ENCODE measurements at places on chromosomes 3 and 15.

GRCh38 chr3:65277798-65278197, 590.0 kb upstream of the ADAMTS9 start:
- H3K27me3 ChIP-seq: no peaks in the 10 kb centered on the region
- DNase-seq: no peak
- H3K36me3 ChIP-seq: no peaks in the 10 kb centered on the region
- H3K27ac ChIP-seq: no peak overlapping the region
- no peaks in the 10 kb centered on the region for H3K4me1 ChIP-seq
- no peak overlapping the region for H3K4me3 ChIP-seq

DNA sequence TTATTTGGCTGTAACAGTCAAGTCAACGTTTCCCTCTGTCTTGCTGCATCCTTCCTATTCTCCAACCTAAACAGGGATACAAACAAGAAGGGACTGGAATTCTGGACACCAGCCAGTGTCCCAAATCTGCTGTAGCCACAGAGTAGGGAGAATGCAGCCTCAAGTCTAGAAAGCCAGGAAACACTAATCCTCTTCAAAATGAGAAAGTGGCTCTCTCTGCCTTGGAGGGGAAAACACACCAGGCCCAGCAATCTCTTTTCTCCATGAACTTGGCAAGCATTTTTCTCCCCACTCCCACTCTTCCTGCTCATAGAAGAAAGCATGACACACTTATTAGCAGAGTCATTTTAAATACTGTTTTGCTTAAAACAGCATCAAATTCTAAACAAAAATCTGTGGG, 781.7 kb downstream of the SQOR start:
- no peak overlapping the region for H3K4me3 ChIP-seq
- H3K4me1 ChIP-seq: no peaks in the 10 kb centered on the region
- no peak for DNase-seq
- no peaks in the 10 kb centered on the region for H3K27me3 ChIP-seq
- no peaks in the 10 kb centered on the region for H3K36me3 ChIP-seq
- H3K27ac ChIP-seq: no peak overlapping the region

DNA sequence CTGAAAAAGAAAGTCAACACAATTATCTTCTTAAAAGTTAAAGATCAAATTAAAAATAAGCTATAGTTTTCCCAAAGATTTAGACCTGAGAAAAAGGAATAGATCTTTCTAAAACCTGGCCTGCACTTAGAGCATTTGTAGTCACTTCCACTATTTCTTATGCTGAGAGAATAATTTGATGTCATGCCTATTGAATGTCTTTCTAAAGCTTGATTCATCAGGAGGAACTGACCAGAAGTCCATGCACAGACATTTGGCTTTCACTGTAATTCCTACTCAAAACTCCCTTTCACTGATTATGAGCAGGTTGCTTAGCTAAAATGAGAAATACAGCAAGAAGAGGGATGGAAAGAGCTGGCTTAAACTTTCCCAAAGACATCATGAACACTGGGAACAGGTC, 4.3 kb downstream of the GREM1 start:
- H3K4me3 ChIP-seq: no peak overlapping the region
- H3K27ac ChIP-seq: no peak overlapping the region
- no peak for DNase-seq
- peaks cover 17% of the 10 kb centered on the region for H3K4me1 ChIP-seq
- peaks cover 64% of the 10 kb centered on the region for H3K27me3 ChIP-seq

DNA sequence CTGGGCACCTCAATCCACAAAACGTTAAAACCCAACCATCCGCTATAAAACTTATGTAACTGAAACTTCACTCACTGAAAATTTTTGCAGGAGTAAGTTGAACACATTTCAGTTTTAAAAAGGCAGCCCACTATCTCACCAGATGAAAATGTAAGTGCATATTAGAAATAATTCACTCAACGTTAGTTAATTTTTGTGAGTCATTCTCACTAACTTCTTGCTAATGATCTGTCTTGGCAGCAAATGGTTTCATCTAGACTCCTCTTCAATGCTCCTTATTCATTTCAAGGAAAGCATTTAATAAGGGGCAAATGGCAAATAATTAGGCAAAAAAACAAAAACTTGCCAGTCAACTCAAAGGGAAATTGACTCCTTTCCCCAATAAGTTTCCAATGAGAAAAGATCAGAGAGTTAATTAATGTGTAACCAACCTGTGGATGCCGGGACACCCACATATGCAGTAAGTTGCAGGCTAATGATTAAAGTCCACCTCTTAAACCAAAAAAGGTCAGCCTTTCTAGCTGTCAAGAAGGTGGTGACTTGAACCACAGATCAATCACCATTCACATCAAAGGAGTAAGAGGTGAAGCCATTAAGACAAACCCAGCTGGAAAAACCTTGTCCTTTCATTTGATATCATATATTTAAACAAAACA, 22.9 kb upstream of the PRICKLE2 start:
- no peak for DNase-seq
- no peak overlapping the region for H3K4me3 ChIP-seq
- no peaks in the 10 kb centered on the region for H3K36me3 ChIP-seq
- no peak overlapping the region for H3K27ac ChIP-seq
- no peaks in the 10 kb centered on the region for H3K27me3 ChIP-seq

- H3K27me3 ChIP-seq: no peaks in the 10 kb centered on the region
- H3K27ac ChIP-seq: no peak overlapping the region
- no peak overlapping the region for H3K4me3 ChIP-seq
- H3K36me3 ChIP-seq: no peaks in the 10 kb centered on the region
- DNase-seq: no peak
- H3K4me1 ChIP-seq: no peaks in the 10 kb centered on the region
These were observed 229.1 kb upstream of the ADAMTS9 start for GRCh38 chr3:64916937-64917336.

- no peak for DNase-seq
- H3K27ac ChIP-seq: no peak overlapping the region
- H3K4me1 ChIP-seq: peaks cover 9% of the 10 kb centered on the region
- peaks cover 2% of the 10 kb centered on the region for H3K36me3 ChIP-seq
These were observed 13.5 kb downstream of the RAB6B start for GRCh38 chr3:133881939-133882825.

DNA sequence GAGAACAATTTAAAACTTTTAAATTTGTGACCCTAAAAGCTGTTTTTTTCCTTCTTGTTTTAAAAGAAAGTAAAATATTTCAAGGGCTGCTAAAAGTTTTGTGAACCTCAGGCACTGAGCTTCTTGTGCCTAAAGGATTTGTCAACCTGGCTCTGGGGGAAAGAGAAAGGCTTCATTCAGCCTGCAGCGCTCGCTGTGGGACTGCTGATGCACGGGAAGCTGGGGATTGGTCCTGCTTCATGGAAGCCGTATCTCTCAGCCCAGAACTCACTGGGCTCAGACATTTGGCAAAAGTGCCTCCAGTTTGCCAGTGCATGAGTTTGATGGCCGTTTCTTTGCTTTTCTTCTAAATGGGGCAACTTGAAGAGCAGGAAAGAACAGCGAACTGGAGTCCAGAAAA, 30.8 kb downstream of the TPRG1 start:
- H3K27me3 ChIP-seq: peaks cover 3% of the 10 kb centered on the region
- no peaks in the 10 kb centered on the region for H3K36me3 ChIP-seq

DNA sequence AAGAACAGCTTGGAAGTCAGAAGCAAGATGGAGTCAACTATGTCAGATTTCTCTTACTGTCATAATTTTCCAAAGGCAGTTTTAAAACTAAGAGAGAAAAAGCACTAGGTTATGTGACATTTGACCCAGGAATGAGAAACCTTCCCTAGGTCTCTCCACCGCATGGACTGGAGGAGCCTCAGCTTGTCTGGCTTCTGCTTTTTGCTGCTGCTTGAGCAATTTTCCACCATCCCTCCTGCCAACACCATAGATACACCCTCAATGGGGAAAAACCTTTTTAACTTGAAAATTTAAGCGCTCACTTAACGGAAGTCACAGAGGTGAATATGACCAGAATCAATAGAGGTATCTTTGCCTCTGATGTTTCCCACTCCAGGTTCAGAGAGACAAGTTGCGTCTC, 17.8 kb upstream of the IREB2 start:
- no peak overlapping the region for H3K27ac ChIP-seq
- peaks cover 22% of the 10 kb centered on the region for H3K27me3 ChIP-seq
- no peak overlapping the region for H3K4me3 ChIP-seq
- no peaks in the 10 kb centered on the region for H3K36me3 ChIP-seq

DNA sequence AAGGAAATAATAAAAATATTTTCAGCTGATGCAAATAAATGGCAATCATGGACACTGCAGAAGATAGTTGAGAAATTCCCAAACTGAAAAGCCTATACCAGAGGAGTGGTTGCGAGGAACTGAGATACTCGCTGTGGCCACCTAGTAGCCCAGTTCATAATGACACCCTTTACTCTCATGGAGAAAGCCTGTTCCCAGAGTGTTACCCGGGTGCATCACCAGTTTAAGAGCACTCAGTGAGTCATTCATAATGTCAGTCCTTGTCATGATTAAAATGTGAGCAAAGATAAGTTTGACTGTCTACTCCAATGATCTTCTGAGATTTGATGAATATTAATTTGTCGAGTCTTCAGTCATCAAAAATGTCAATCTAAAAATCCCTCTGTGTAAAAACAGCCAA, 138.4 kb upstream of the LRRC3B start:
- H3K4me3 ChIP-seq: no peak overlapping the region
- no peaks in the 10 kb centered on the region for H3K36me3 ChIP-seq
- H3K27me3 ChIP-seq: no peaks in the 10 kb centered on the region
- H3K27ac ChIP-seq: no peak overlapping the region

- H3K36me3 ChIP-seq: peaks cover 37% of the 10 kb centered on the region
- no peaks in the 10 kb centered on the region for H3K27me3 ChIP-seq
- peaks cover 7% of the 10 kb centered on the region for H3K4me1 ChIP-seq
- H3K4me3 ChIP-seq: no peak overlapping the region
- no peak for DNase-seq
These were observed 42.4 kb downstream of the SEC22A start for GRCh38 chr3:123244128-123244527.

- peak overlapping the region; percentile 24 for H3K27ac ChIP-seq
- peaks cover 14% of the 10 kb centered on the region for H3K4me1 ChIP-seq
- no peaks in the 10 kb centered on the region for H3K36me3 ChIP-seq
- DNase-seq: no peak
- peaks cover 9% of the 10 kb centered on the region for H3K27me3 ChIP-seq
These were observed 19.0 kb downstream of the CSPG4 start for GRCh38 chr15:75693501-75694240.

GRCh38 chr15:98900356-98900755, 107.2 kb downstream of the PGPEP1L start:
- H3K4me3 ChIP-seq: no peak overlapping the region
- no peak for DNase-seq
- peaks cover 8% of the 10 kb centered on the region for H3K36me3 ChIP-seq
- no peak overlapping the region for H3K27ac ChIP-seq
- no peaks in the 10 kb centered on the region for H3K27me3 ChIP-seq

DNA sequence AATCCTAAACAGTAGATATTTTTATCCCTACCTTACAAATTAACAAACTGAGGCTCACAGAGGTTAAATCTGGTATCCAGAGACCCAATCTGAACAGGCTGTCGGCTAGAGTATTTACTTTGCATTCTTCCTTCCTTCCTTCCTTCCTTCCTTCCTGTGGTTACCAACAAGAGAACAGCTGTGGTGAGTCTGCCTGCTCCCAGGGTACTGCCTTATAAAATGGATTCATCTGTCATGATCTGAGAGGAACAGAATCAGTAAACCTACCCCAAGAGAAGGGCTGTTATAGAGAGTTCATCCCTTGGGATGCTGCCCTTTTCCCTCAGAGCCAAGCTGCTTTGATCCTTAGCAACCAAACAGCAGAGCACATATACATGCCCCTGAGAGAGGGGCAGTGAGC, 3.6 kb downstream of the GADL1 start:
- no peak overlapping the region for H3K27ac ChIP-seq
- DNase-seq: no peak
- H3K4me3 ChIP-seq: no peak overlapping the region
- H3K36me3 ChIP-seq: no peaks in the 10 kb centered on the region

DNA sequence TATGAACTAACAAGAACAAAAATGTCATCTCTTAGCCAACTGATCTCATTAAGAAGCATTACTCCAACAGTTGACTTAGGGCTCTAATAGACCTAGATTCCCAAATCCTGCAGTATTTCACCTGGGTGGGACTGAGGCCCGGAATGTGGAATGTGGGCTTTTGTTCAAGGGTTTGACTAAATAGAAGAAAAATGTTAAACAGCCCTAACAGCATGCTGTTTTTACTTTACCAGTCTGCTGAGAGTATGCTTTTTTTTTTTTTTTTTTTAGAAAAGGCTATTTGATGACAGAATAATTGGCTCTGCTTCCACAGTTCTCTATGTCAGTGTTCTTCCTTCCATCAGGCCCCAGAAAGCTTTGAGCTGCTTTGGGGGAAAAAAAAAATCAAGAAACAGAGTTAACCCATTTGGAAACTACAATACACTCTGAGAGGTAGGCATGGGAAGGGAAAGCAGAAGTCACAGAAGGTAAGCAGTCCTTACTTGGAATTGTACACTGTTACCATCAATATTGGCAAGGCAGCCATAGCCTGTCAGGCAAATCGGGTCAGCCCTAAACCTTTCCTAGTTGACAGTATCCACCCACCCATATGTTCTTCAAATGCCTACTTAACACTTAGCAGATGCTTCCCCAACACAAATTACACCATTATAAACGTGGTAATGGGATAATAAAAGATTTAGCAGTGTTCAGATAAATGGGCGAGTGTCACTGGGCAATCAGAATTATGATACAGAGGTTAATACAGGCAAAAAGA, 224.2 kb downstream of the CNTN3 start:
- no peak for DNase-seq
- no peak overlapping the region for H3K27ac ChIP-seq
- H3K4me1 ChIP-seq: no peaks in the 10 kb centered on the region
- H3K27me3 ChIP-seq: no peaks in the 10 kb centered on the region

DNA sequence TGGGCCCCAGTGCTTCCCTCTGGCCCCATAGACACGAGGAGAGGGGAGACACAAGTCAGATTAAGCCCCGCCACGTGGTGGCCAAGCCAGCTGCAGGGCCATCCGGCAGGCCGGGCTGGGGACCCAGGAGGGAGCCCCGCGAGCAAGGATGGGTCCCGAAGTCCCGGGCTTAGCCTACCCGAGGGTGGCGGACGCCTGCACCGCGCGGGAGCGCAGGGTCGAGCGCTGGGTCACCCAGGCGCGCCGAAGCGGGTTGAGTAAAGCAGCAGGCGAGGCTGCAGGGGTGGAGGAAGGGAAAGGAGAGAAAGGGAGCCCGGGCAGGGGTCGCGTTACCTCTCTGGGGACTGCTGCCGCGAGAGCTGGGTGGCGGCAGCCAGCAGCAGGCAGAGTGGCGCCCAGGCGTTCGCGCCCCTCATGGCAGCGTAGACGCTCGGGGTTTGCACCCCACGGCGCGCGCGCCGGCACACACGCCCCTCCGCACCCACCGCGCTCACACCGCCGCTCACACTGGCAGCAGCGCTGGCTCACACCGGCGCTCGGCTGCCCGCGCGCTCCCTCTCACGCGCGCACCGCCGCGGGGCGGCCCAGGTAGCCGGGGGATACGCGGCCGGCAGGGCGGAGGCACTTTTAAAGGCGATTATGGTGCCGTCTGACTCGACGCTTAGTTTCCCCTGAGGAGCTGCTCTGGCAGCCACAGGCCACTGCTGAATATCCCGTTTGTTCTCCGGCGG, at the start of gene PCOLCE2:
PCOLCE2 (minus strand) TSS at position 603 of the 731 bp plus-strand sequence; CDS start at position 416, 187 bp downstream.
- peak; percentile 51 for DNase-seq
- no peak within 1 kb of the TSS for H3K27ac ChIP-seq
- peak within 1 kb of the TSS; percentile 65 for H3K4me3 ChIP-seq
- H3K4me1 ChIP-seq: peaks cover 5% of the 10 kb centered on the region
